ENCODE measurements at places on chromosomes 11 and 22.

DNA sequence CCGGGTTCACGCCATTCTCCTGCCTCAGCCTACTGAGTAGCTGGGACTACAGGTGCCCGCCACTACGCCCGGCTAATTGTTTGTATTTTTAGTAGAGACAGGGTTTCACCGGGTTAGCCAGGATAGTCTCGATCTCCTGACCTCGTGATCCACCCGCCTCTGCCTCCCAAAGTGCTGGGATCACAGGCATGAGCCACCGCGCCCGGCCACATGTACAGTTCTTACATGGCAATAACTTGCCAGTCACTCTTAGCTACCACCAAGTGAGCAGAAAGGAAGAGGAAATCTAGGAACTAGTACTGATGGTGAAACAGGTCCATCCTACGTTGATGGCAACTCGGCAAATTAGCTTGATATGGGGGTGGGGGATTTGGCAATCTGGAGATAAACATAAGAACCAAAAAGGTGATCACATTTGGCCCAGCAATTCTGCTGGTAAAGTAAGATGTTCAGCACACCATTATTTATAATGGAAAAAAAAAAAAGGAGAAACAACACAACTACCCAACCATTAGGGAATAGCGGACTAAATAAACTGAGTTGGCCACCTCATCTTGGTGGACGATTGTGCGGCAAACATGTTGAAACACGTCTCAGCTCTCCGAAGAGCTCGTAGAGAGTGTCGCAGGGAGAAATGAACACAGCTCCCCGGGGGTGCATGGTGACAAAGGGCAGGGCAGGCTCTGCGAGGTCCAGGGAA, 5.3 kb downstream of the NLRP6 start:
- peak; percentile 6 for DNase-seq

GRCh38 chr11:104799251-104799650, 99.0 kb downstream of the CASP12 start:
- no peak for DNase-seq

DNA sequence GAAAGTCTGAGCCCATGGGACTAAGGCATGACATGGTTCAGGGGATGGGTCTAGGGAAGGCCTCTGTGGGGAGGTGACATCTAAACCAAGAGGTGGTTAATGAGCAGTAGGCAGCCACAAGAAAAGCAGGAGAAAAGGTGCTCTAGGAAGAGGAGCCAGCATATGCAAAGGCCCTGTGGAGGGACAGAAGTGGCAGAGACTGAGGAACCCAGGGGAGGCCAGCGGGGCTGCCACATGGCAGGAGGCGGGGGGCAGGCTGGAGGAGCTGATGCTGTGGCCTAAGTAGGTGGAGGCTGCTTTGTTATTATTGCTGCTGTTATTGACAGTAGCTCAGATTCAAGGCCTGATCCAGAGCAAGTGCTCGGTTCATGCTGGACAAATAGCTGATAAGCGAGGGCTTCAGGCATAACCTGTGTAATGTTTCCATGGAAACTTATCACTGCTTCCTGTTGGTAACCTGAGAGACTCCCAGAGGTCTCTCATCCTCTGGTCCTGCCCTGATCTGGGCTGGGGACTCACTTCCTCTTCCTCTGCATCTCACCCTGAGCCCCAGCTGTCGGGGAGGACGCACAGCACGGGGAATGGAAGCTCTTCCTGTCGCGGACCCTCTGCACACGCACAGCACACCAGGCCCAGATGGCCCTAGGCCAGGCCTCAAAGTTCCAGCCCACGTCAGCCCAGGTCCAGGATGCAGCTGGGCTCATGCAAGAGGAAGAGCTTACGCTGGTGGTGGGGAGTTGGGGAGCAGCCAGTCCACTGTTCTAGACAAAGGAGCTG, 75.2 kb upstream of the TP53I11 start:
- peak; percentile 18 for DNase-seq

DNA sequence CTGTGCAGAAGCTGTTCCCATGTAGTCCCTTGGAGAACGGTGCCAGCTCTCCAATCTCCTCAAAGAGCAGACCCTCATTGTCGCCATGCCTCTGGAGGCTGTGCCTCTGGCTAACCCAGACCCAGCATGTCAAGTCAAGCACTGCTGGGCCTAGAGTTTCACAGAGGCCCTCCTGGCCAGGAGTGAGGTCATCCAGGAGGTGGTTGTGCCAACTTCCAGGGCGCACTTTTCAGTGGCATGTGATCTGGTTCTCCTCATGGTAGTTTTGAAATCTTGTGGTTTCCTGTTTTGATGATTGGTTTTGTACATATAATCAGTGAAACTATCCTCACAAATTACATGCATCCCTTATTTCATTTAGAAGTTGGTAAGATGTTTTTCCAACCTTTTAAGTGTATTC, 78.9 kb downstream of the PPFIBP2 start:
- DNase-seq, result peak; percentile 16

- no peak for DNase-seq
These were observed 696.2 kb upstream of the TENM4 start for GRCh38 chr11:80136991-80137390.

DNA sequence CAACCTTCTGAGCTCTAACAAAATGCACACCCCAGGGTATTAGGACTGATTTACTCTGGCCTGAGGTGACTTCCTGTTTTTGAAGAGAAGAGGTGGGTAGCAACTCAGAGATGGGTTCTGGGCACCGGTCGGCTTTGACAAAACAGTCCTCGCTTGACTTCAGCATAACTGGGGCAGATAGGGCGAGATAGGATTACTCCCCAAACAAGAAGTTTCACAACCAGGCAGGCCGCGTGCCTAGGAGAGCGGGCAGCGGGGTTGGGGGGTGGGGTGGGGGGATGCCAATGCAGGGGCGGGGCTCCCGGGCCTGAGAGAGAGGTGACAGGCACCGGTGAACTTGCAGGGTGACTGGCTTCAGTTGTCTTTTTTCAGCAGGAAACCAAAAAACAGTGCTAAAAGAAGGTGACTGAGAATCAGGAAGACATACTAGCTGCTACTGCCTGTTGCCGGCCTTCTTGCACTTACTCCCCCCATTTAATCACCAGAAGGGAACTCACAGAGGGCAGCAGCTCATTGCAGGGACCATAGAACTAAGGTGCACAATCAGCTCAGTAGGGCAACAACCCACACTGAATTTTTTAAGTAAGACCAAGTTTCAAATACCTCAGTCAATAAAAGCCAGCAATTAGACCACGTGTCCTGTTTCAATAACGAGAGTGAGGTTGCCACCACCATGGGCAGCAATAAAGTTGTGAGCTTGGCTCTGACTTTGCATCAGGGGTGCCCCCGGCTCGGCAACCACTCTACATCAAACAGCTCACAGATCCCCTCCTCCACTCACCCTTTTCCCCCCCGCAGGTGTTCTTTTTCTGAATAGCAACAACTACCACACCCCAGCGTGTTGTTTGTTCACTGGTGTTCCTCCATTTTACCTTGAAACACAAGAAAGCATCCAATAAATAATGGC, 37.2 kb upstream of the ETS1 start:
- DNase-seq, result peak; percentile 70

DNA sequence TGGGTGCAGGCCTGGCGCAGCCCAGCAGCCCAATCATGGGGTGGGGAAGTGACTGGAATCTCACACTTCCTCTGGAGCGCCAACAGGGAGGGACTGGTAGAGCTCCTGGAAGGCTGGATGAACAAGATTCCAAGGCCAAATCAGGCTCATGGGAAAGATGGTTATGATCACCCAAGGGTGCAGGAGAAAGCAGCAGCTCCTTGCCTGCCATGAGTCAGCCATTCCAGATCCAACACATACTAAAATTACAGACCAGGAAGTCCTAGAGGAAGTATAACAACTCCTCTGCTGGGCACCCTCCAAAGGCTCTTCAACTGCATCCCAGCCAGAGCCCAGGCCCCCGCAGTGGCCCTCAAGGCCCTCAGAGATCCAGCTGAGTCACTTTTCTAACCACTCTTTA, 427.3 kb downstream of the TENM4 start:
- DNase-seq, result no peak

DNA sequence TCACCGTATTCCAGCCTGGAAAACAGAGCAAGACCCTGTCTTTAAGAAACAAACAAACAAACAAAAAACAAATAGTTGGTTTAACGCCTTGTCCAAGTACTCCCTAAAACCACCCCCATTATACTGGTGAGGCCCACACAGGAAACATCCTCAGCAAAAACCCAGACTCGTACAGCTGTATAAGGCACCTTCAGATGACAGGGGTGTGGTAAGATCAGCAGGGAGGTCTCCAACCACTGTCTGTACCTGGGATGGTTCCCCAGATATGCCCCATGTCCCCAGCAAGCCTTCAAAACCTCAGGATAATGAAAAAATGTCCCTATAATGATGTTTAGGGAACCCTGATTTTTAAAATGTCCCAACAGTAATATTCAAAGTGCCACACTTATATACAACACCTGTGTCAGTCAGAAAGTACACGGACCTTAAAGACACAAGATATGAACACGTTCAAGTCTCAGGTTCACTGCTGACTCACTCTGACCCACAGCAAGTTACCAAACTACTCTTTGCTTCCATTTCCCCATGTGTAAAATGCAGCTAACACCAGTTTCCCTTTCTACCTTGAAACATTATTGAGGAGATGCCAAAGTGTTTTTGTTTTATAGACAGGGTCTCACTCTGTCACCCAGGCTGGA, 9.3 kb downstream of the SF3A1 start:
- peak; percentile 48 for DNase-seq

DNA sequence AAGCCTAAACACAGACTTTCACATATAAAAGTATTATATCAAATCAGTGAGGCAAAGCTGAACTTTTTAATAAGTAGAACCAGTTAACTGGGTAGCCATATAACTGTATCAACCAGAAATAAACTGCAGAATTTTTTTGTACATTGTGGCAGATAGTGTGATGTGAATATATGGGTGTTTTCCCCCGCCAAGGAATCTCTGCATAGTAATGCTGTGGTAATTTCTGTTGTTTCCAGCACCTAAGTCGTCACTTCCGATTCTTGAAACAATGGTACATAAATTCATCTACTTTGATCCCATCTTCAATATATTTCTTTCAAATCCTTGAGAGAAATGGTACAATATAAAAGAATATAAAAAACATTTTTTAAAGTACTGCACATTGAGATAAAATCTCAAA, 39.6 kb downstream of the NARS2 start:
- no peak for DNase-seq

GRCh38 chr22:48212727-48213126, 1450.3 kb downstream of the TBC1D22A start:
- DNase-seq, result no peak

GRCh38 chr11:46049325-46049897, 71.8 kb downstream of the PHF21A start:
- no peak for DNase-seq

DNA sequence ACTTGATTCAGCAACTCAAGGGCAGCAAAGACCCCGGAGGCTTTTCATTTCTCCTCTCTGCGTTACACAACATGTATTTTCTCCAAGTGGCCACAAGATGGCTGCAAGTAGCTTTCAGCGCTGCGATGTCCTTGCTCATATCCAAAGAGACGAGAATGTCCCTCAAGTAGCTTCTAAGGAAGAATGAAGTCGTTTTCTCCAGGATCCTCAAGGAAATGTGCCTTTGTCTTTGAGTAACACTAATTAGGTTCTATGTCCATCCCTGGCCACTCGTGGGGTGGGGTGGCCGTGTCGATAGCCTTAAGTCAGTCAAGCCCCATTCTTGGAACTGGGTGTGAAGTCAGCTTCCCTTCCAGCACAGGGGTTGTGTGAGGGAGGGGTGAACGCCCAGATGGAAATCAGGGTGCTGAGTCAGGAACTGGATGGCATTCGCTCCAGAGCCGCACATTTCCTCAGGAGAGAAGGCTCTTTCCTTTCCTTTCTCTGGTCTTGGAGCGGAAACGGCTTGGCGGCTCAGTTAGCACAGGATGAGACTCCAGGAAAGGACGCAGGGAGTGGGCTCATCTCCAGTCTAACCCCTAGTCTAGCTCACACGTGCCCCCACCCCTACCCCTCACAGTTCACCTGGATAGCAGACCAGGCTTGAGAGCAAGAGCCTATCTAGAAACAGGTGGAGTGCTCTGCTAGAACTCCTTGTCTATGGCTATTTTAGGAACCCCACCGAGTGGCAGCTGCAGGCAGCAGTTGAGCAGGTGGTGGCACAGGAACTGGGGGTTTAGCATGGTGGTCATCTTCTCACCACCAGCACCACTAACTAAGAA, 44.3 kb downstream of the NNMT start:
- DNase-seq, result peak; percentile 50

DNA sequence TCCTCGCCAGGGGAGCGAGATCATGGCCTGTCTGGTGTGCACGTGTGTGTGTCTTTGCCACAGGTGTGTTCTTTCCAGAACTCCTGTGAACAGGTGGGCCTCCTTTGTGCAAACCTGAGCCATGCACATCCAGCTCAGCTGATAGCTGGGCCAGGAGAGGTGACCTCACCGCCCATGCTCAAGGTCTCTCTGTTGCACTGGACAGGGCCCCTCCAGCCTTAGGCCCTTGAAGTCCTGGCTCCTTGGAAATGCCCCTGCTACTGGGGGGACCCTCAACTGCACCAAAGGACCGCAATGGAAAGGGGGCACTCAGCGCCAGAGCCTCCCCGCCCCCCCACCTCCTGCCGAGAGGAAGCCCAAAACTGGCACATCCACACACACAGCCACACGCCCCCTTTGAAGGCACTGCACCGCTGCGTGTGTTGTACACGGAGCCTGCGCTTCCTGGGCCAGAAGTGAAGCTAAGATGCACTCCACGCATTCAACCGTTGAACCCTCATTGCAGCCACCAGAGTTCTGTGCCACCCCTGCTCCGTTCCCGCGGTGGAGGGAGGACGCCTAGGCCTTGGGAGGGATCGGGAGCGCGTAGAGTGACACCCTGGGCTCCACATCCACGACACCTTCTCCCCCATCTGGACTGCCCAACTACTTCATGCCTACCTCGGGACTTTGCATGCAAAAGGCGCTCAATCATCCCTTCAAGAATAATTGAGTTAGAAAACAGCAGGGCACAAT, 16.4 kb upstream of the IL2RB start:
- DNase-seq, result no peak

- no peak for DNase-seq
These were observed 101.6 kb downstream of the CSNK2A3 start for GRCh38 chr11:11251394-11251970.

GRCh38 chr11:22730319-22730718, 63.9 kb downstream of the GAS2 start:
- DNase-seq, result no peak

DNA sequence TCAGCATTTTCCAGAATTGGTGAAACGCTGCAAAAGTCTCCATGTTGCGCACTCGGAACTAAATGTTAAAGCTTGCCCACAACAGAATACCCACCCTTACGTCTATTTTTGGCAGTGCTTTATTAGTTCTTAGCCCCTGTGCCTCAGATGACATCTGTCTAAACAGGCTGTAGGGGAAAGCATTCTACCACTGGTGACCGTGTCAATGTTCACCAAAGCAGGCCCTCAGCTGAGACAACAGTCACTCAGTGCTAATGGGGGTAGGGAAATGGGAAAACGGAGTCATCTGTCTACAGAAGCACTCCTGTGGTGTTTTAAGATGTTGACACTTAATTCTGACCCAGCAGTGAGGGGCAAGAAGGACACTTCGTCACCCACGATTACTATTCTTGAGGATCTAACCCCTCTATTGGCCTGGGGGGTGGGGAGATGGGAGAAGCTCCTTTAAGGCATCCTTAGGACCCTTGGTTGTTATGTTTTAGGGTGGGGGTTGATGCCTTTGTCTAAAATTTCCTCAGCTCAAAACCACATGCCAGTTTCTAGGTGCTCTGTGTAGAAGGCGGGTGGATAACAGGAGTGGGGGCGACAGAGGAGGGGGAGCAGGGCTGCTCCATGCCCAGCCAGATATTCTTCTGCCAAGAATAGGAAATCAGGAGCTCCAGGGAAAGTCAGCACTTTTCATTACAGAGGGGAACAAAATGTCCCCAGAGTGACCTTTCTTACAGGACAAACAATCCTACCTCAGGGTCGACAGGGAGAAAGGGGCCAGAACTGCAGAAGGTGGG, 15.6 kb upstream of the MFRP start:
- no peak for DNase-seq
